NT2/D1 (cell line): ENCODE measurements at places on chromosomes 4 and X.

DNA sequence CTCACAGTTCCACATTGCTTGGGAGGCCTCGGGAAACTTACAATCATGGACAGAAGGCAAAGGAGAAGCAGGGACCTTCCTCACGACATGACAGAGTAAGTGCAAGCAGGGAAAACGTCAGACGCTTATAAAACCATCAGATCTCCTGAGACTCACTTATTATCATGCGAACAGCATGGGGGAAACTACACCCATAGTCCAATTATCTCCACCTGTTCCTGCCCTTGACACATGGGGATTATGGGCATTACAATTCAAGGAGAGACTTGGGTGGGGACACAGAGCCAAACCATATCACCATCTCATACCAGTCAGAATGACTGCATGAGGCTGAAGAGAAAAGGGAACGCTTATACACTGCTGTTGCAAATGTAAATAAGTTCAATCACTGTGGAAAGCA, 1066.9 kb upstream of the PCDH7 start:
- no peak for DNase-seq

- no peak for DNase-seq
Observed at GRCh38 chr4:30559481-30559880, 160.7 kb upstream of the PCDH7 start.

DNA sequence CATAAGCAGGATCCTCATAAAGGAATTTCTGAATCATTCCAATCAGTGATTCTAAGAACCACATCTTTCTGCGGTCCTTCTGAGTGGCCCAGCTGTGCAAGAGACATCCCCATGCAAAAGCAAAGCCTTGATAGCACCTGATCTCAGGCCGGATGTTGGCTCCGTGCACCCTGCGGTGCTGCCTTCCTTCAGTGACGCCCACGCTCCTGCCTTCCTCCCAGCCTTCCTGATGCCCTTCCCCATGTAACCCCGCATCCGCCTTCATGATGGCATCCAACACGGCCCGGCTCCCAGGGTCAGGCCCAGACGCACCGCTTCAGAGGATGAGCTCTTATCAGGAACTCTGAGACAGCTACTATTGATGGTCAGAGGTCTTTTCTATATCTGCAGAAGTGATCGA, 20.4 kb upstream of the CYP4V2 start:
- no peak for DNase-seq

DNA sequence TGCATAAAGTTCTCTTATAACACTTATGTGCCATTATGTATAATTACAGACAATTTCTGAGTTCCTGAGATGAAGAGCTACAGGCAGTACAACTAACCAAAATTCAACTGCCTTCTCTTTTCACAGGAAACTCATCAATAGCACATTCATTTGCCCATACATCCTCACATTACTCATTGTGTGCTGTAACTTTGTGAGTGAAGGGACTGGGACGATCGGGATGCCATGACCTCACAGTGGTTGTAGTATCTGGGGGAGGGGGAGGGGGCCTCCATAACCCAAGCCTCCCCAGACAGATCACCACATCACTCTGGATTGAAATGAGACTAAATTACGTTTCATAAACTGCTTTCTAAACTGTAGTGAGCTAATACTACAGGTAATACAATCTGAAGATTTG, 60.7 kb downstream of the ABCG2 start:
- no peak for DNase-seq

- no peak for DNase-seq
Observed at GRCh38 chrX:39550795-39551361, 546.9 kb downstream of the BCOR start.

DNA sequence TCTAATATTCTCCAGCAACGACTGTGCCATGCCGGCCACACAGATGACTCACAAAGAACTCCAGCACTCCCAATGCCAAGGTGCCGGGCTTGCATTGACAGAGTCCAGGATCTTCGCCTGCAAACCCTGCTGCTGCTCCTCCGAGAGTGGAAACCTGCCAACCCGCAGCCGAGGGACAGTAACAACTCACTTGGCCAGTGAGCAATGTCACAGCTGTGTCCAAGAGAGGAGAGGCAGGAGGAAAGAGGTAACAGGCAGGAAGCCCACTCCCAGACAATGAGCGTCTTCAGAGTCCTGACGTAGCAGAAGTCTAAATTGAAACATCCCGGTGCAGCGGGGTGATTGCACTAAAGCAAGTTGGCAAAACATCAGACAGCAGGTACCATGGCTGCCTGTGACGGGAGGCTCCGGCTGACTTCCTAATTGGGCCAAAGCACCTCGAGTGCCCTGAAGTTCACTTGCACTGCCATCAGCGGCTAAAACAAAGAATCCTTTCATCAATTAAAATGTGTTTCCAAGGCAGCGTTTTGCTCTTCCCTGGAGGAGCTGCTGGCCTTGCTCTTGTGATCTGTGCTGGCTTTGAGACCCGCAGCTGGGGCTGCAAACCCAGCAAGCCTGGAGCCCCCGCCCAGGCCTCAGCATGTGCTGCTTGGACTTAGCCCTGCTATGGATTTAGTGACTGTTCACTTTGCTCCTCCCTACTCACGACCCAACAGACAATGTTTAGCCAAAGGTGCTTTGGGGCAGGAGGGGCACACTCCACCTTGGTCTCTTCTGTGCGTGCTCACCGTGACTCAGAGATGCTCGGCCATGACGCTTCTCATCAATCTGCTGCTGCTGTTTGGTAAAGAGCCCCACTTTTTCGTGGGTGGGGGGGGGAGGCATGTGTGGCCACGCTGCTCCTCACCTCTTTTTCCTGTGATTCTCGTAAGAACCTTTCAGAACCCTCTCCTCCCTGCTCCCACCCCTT, 36.5 kb downstream of the DCTD start:
- DNase-seq = no peak

GRCh38 chr4:106767991-106768390, 268.1 kb downstream of the DKK2 start:
- no peak for DNase-seq

DNA sequence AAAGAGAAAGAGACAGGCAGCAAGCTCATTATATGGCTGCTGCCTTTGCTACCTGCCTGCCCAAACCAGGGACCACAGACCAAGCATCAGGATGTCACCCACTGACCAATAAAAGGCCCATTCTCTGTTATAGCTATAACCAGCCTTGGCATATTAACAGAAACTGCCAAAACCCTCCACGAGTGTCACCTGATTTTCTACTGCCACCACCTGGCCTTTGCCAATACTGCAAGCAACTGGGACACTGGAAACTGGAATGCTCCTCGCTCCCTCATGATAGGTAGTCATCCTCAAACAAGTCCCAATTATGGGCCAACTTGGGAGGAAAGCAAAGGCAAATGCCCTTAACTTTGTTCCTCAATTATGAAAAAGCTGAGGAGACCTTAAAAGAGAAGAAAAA, 76.0 kb downstream of the SPIN4 start:
- peak; percentile 9 for DNase-seq

GRCh38 chr4:21991562-21991961, 43.0 kb upstream of the KCNIP4 start:
- DNase-seq = no peak

DNA sequence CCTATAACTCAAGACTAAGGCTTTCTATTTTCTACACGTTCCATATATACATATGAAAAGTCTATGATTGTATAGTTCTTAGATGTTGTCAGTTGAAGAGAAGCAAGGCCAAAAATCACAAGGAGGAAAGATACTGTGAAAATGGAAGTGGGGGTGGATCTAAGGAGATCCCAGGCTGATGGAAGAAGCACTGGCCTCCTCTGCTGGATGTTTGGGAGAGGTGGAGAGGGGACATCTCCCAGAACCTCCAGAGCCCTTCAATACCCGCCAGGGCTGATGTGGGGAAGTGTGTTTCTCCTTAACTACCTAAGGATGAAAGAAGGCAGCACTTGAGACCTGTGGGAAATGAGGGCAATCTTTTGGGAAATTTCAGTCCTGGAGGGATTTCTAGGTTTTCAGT, 67.4 kb downstream of the RASGEF1B start:
- no peak for DNase-seq

DNA sequence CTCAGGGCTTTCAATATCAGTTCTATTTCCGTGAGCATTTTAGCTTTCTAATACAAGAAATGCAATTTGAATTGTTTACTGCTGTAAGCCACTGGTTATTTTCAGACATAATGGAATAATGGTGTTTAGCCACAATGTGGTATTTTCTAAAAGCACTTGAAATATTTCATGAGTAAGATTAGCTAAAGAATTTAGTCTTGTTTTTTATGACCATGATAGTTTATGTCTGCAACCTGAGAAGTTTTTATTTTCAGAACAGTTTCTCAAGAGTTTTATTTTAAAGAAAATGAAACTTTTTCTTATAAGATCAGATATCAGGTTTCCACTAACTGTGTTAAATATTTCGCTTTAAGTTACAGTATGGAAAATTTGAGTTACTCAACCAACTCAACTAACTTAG, 60.2 kb downstream of the SLIT2 start:
- DNase-seq = no peak

DNA sequence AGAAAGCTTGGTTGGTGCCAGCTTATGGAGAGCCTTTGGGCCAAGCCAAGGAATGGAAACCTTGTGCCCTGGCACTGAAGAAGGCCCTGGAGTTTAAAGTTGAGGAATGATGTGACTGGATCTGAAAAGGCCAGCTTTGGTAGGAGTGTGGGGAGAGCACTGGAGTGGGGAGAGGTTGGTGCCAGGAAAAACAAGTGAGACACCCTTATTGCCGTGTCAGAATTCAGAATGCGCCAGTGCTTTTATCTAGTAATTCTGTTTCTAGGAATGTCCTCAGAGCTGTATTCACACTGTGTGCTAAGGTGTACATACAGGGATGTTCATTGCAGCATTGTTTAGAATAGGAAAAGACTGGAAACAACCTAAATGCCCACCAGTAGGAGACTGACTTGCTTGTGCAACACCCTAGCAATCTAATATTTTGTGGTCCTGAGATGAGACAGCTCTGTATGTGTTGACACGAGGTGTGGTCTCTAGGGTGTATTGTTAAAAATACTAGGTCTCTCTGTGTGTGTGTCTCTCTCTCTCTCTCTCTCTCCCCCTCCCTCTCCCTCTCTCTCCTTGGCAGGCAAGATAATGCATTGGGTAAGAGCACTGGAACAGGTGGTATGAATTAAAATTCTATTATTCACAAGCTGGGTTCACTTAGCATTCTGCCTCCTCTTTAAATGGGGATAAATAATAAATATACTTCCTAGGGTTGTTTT, 107.8 kb downstream of the GATB start:
- no peak for DNase-seq

- DNase-seq = no peak
Observed at GRCh38 chrX:130304587-130305368, 34.9 kb upstream of the SLC25A14 start.

DNA sequence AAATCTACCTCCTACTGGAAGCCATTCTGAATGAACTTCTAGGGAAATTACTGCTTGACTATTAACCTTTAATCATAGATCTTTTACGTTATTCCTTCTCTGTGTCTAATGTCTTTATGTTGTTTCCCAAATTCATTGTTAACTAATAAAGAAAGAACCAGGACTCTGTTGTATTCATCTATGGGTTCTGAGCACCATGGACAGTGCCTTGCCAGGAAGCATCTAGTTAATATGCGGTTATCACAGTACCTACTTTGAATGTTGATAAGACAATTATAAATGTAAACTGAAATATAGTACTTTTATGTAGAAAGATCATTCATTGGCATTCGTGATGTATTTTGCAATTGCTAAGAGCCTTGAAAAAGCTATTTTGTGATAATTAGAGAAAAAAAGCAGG, 23.8 kb downstream of the NWD2 start:
- DNase-seq = no peak

GRCh38 chr4:148053298-148054003, 321.6 kb downstream of the ARHGAP10 start:
- no peak for DNase-seq

DNA sequence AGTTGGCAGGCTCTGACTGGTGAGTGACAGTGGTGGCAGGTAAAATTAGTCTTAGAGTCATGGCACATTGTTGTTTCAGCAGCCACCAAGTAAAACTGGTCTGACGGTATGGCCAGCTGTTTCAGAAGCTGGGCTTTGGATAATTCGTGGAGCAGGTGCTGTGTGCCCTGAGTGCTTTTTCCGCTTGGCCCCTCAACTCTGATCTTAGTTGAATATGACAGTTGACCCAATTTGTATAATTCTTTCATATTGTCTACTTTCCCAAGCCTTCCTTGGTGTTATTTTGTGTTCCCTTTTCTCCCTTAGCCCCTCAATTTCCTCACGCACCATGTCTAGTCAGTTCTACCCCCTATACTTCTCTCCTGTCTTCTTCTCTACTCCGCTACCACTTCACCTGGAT, 32.0 kb downstream of the CDS1 start:
- DNase-seq = no peak

DNA sequence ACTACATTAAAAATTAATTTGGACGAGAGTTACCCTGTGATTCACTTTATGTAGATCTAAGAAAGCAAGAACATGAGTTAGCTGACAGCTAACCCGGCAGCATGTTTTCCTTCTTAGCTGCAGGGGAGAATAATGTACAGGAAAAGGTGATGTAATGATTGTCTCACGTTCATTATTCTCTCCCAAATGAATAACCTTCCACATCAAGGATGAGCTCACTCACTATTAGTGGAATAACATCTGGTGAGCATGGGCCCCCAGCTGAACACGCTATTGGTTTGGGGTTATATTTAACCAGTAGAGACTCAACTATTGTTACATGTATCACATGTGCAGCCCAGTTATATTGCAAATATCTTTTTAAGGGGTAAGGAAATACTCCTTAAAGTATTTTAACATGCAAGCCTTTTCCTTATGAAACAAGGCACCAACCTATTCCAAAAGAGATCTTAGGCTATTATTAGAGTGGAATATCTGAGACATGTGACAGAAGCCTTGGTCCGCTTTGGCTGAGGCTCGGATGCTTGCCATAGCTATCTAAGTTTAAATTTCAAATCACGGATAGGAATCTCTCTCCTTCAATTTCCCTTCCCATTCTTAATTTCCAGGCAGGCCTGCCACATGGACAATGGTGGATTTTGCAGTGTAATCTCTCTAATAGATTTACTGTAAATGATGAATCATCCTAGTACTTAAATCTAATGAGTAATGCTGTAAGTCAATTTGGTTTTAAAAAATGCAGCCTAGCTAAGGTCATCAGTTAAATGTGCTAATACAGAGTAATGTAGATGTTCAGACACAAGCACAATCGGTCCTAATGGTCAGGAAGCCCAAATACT, 99.0 kb upstream of the OTUD4 start:
- no peak for DNase-seq

- DNase-seq = no peak
Observed at GRCh38 chr4:176568238-176568637, 224.5 kb downstream of the VEGFC start.

- DNase-seq = no peak
Observed at GRCh38 chr4:12439633-12440305, 1011.1 kb upstream of the HS3ST1 start.

DNA sequence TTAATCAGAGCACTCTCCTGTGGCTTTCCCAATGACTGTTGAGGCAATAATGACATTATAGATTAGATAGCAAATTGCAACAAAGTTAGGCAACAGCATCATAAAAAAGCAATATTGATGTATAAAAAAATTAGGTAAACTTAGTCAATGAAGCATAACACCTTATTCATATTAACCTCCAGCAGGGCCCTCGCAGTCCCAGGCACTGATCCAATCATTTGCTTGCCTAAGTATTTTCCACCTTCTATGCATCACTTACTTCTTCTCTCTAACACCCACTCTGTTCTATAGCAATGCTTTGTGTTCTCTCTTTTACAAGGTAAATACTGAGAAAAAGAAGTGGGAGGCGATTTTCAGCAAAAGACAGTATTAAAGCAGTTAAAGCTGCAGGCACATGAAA, 833.5 kb upstream of the ADGRL3 start:
- DNase-seq = no peak
